Bronchial epithelial cell (primary cell): ENCODE measurements at places on chromosomes 2 and 18.

GRCh38 chr2:42754021-42754775, 9.7 kb downstream of the OXER1 start:
- no peak for DNase-seq

- DNase-seq = no peak
Observed at GRCh38 chr2:216960671-216961268, 100.9 kb upstream of the TNP1 start.

- DNase-seq = peak; percentile 25
Observed at GRCh38 chr2:156845806-156846558, 409.8 kb downstream of the GPD2 start.

GRCh38 chr2:241728000-241728399, 6.4 kb upstream of the D2HGDH start:
- no peak for DNase-seq

DNA sequence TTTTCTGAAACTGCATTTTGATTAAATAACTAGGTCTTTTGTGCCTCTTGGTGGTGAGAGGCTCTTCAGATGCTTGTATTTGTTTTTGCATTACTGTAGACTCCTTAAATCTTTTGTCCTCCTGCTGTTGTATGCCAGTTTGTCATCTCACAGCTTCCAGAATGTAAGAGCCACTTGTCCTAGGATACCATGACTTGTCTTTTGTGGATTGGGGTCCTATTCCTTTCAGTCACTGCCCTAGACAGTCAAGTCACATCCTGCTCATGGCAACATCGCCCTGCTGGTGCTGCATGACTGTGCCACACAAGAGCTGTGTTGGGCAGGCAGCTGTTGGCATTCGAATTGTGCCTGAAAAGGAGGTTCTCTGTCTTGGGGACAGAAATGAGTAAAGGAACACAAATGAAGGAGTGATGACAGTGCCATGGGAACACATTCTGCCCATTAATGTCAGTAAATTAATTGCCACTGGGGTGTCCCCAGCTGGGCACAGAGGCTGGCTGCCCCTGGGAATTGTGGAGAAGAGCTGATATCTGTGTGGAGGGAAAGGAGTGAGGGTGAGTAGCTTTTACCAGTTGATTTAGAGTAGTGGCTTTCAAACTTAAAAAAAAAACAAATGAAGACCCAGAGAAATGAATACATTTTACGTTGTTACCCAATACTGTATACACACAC, 140.3 kb downstream of the ARL6IP6 start:
- no peak for DNase-seq

- DNase-seq = no peak
Observed at GRCh38 chr2:235839974-235840373, 328.2 kb downstream of the GBX2 start.

DNA sequence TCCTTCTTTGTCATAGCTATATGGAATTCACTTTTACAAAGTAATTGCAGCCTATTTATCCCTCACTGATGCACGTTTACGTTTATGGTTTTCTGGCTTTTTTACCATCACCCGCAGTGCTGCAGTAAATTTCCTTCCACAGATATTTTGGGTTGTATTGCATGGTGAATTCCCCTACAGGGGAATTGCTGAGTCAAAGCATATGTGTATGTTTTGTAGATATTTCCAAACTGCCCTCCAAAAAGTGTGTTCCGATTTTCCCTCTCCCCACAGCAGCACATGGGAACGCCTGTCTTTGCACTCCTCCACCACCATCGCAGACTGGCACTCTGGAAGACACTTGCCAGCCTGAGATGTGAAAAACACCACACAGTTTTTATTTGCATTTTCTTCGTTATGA, 80.6 kb upstream of the UXS1 start:
- DNase-seq = no peak

DNA sequence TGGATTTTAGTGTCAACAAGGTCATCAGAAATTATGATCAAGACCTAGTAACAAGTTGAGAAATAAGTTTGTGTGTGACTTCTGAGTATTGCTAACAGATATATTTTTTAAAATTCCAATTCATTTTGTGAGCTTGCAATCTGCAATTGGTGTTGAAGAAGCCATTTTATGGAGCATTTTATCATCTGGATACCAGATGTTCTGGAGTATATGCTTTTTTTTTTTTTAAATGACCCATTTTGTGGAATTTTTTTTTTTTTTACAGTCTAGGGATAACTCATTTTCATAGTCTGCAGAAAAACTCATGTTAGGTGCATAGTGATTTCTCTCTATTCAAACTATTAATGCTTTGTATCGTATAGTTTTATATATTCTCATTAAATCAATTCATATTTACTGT, 12.6 kb downstream of the QPCT start:
- no peak for DNase-seq

- peak; percentile 82 for DNase-seq
Observed at GRCh38 chr2:204468746-204469429, 76.4 kb upstream of the PARD3B start.

- DNase-seq = no peak
Observed at GRCh38 chr2:222459983-222460382, 35.6 kb downstream of the SGPP2 start.

GRCh38 chr18:463827-464541, 36.5 kb downstream of the COLEC12 start:
- DNase-seq = no peak

GRCh38 chr2:54106631-54107454, 8.6 kb upstream of the ACYP2 start:
- peak; percentile 55 for DNase-seq
